ENCODE measurements at places on chromosomes 1 and 21.

DNA sequence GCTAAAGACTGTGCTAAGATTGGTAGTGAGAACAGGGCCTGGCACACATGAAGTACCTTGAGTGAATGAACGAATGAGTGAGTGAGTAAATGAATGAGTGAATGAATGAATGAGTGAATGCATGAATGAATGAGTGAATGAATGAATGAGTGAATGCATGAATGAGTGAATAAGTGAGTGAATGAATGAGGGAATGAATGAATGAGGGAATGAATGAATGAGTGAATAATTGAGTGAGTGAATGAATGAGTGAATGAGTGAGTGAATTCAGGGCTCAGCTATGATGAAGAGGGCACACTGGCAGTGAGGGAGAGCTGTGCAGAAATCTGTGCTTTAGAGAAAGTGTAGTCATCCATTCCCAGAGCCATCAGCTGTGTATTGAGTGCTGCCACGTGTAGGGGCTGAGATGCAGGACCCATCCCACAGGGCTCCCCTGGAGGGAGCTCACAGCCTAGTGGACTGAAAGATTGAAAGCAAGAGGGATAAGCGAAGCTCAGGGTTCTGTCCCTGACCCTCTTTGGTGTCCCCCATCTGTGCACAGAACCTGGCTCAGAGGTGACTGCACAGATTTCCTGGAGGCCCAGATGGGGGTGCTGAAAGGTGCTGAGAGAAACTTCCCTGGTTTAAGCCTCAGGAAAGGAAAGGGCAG is 217.9 kb upstream of the VAMP3 start:
- DNase-seq = no peak

- no peak for DNase-seq
These were observed 51.8 kb downstream of the SETD4 start for GRCh38 chr21:36008505-36008904.

DNA sequence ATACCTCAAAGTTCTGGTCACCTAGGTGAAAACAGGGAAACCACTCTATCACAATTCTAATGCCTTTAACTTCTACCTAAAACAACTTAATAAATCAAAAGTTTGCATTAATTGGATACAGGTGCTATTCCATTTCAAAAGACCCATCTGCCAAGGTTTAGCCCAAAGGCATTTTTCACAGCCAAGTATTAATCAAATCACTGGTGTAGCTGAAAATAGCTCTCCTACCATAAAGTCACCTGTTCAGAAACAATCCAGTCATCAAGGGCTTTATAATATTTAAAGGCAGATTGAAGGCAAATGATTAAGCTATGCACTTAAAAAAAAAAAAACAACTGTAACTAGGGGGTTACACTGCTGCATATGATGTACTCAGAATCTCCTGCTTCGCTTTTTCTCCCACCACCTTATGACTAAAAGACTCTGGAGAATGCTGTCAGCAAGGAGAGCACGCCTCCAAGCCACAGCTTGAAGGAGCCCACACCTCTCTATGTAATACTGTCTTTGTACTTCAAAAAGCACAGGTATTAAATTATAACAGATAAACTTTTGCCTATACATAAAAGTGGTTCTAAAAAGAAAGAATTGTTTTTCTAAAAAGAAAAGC is 20.5 kb downstream of the KIAA0319L start:
- no peak for DNase-seq

DNA sequence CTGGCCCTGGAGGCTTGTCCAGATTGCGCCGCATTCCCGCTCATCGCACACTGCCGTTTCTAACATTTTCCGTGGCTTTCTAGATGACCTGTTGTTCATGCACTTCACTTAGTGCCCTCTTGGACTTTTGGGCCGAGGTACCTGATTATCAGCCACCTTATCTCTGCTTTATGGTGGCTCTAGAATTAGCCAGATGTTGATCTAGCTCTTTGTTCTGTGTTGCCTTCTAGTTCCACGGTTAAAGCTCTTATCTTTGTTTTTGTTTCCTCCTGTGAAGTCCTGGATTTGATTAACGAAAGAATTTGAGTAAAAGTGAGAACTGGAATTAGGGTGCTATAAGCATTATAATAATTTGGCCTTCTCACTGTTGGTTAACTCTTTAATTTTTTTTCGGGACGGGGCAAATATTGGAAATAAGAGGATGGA is 945 bp downstream of the RNPEP start:
- DNase-seq = no peak

DNA sequence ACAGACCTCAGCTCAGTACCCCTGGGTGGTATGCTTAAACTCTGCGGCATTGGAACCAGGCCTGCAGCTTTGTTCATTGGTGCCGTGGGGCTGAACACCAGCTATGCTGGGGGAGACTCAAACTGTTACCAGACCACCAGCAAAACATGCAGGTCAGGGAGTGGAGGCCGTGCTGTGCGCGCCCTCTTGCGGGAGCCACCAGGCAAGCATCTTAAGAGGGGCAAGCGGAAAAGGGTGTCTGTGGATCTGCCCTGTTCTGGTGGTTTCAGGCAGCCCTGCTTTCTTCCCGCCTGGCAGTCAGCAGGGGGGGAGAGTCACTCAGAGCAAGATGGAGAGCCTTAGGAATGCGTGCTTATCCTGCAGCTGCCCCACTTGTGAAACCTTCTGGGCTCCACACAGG is 276.9 kb upstream of the ZRANB2 start:
- no peak for DNase-seq

- no peak for DNase-seq
These were observed 25.7 kb downstream of the MRPL39 start for GRCh38 chr21:25581582-25581981.

DNA sequence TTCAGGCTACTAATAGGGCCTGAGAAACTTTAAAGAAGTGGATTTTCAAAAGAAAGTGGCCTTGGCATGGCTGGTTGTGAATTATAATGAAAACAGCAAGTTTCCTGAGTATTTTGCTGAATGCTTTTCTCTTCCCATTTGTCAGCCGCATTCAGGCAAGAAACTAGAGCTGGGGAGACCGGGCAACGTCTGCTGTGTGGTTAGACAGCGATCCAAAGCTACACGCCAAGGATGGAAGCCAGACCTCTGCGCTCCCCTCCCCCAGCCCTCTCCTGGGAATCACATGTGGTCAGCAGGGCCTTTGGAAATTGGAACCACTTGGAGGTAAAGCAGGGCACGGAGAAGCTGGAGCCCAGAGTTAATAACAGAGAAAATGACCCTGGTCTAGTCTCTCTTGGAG is 114.1 kb upstream of the CD34 start:
- no peak for DNase-seq

DNA sequence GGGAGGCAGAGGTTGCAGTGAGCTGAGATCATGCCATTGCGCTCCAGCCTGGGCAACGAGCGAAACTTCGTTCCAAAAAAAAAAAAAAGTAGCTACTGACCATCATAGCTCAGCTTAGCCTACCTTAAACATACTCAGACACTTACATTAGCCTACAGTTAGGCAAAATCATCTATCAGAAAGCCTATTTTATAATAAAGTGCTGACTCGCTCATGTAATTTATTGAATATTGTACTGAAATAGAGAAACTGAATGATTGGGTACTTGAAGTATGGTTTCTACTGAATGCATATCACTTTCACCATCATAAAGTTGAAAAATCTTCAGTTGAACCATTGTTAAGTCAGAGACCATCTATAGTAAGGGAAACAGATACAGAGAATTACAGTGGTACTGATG is 93.9 kb upstream of the BMP8A start:
- DNase-seq = no peak

GRCh38 chr1:236164273-236164672 is 21.9 kb downstream of the GPR137B start:
- no peak for DNase-seq

DNA sequence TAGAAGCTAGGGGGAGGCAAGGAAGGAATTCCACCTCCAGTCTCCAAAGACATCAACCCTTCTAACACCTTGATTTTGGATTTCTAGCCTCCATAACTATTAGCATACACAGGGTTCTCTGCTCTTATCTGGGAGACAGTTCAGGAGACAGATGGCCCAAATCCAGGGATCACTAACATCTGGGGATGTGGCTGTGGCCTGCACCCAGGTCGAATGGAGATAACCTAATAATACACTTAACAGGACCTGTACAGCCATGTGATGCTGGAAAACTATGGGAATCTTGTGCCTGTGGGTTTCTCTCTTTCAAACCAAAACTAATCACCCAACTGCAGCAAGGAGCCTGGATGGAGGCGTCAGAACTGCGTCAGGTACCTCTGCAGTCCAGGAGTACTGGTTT is 47.6 kb downstream of the KIAA0319L start:
- DNase-seq = no peak

- DNase-seq = no peak
These were observed 12.2 kb downstream of the FCRLB start for GRCh38 chr1:161733526-161733925.

- DNase-seq = no peak
These were observed 73.3 kb downstream of the PLPP3 start for GRCh38 chr1:56505792-56506743.

DNA sequence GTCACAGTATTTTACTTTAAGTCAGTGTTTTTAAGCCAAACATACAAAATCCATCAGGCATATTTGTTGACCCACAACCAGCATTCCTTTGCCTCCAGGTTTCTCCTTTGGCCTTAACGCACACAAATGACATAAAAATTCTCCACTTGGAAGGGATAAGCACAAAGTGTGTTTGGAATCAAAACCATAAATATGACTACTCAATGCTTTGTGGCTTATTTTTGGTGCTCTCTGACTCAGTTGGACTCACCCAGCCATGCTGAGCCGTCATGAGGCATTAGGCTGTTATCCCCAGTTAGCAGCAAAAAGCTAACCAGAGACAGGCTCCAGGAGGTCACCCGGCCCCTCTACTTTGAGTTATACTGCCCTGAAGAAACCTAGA is 948 bp downstream of the PRUNE1 start:
- no peak for DNase-seq

DNA sequence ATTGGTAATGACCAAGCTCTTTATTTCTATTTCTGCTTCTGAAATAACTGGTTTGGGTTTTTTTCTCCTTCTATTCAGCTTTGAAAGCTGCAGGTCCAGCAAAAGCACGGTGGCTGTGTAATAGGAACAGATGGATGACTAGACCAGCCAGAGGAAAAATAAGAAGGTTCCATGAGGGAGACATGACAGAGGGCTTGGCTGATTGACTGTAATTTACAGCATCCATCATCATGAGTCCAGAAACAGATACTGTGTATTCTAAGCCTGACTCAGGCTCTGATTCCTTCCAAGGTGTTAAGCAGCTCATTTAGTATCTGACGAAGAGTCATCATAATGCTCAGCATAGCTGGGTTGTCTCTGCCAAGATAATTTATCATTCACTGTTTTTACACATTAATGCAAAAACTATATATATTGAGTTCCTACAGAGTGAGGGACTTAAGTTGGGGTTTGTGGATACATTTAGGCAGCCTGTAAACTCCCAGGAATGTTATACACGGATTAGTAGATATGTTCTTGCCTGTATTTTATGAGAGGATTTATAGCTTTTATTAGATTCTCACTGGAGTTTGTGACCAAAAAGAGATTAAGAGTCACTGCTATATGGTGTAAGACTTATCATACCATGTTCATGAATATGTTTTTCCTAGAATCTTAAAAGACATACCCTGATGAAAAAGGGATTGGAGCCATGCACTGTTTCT is 72.6 kb downstream of the SGIP1 start:
- no peak for DNase-seq

DNA sequence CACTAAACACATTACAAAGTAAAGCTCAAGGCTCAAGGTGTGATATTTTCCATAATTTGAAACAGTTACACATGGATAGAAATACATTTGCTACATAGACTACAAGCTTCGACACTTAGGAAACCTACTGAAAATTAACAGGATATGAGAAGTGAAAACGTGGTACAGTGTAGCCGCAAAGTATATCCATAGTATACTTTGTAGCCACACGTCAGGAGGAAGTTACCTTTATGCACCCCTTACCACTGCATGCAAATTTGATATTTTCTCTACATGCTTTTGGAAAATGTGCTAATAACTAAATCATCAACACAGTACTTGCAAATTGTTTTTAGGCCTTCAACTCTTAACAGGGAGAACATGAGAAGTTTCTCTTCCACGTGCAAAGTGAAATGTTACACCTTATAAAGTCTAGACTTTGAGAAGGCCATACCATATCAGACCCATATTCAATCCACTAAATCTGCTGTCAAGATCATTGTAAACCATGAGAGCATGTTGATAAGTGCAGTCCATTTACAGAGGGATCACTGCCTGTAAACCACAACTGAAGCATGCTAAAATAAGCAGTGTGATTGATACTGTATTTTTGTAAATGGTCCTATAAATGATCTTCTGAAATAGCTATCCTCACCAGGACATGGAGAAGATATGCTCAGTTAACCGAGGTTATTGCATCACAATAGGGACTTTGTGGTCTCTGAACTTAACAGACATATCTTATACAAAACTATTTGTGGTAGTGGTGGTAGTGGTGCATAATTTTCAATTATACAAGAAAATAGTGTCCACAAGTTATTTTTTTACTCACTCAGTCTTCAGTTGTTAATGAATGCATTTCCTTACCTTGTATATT is 64.7 kb downstream of the VAV3 start:
- no peak for DNase-seq

DNA sequence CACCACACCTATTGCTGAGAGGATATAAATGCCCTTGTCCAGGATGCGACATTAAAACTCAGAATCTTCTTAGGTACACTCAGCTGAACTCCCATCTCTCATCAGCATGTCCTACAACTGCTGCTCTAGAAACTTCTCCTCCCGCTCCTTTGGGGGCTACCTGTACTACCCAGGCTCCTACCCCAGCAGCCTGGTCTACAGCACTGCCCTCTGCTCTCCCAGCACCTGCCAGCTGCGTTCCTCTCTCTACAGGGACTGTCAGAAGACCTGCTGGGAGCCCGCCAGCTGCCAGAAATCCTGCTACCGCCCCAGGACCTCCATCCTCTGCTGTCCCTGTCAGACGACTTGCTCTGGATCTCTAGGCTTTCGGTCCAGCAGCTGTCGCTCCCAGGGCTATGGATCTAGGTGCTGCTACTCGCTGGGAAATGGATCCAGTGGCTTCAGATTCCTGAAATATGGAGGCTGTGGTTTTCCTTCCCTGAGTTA is at the start of gene KRTAP13-4:
TSS of gene KRTAP13-4 (plus strand) at position 51 of the 486 bp plus-strand sequence. CDS start at position 107, 56 bp downstream.
- DNase-seq = no peak

DNA sequence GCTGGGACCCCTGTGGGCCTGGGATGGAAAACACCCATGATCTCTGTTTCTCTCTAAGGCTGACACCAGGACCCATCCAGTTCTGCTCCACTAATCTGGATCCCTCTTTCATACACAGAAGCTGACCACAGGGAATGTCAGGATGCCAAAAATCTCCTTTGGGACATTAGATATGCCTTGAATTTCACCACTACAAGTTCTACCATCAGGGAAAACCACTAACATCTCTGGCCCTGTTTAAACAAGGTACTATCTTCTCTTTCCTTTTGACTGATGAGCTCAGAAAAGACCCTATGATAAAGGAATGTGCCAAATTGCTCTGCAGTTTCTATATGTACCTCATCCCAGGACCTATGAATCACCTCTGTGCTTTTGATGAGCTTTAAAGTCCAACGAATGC is 10.2 kb upstream of the PLXNA2 start:
- no peak for DNase-seq

DNA sequence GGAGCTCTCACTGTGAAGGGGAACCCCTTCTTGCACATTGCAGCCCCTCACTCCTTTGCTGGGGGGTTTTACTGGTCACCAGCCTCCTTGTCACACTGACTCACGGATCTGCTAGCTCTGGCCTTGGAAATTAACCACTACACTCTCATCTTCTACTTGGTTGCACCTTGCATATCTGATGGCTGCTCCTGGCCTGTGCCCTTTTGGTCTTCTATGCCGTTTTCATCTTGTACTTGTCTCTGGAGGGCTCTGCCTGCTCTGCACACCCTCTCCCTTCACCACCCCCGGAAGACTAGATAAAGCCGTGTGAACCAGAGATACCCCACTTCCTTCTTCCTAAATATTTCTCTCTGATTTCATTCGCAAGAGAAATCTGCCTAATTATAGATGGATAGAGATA is 44.6 kb downstream of the CD247 start:
- no peak for DNase-seq
